A549 treated with CORT108297 at 1 μM for 4 hours (cell line): ENCODE measurements at places on chromosomes 5 and 9. TPM values are rescaled to one million over a fixed set of nuclear protein-coding genes. Genes with fewer than 3 reads are reported as not detected.

The FCN2 gene
- not detected in 5 replicates for total RNA-seq

The SPINK1 gene
- 0.28 to 1.3 TPM (median 0.58 TPM) in 5 replicates for total RNA-seq

The TPM2 gene
- total RNA-seq: 623 to 688 TPM (median 654 TPM) in 5 replicates

The CDH10 gene
- total RNA-seq: 0.12 to 0.20 TPM (median 0.18 TPM) in 5 replicates

The PTGS1 gene
- total RNA-seq: 1.0 to 1.5 TPM (median 1.3 TPM) in 5 replicates

The PURA gene
- total RNA-seq: 4.9 to 6.3 TPM (median 5.7 TPM) in 5 replicates

The TMEM174 gene
- total RNA-seq: not detected in 5 replicates
